ENCODE measurements at places on chromosomes 13 and 19.
A peak's percentile ranks its signal among the peaks of the same experiment; 100 is the strongest.

- DNase-seq: no peak
These were observed 380.8 kb downstream of the LMO7 start for GRCh38 chr13:76016799-76017400.

DNA sequence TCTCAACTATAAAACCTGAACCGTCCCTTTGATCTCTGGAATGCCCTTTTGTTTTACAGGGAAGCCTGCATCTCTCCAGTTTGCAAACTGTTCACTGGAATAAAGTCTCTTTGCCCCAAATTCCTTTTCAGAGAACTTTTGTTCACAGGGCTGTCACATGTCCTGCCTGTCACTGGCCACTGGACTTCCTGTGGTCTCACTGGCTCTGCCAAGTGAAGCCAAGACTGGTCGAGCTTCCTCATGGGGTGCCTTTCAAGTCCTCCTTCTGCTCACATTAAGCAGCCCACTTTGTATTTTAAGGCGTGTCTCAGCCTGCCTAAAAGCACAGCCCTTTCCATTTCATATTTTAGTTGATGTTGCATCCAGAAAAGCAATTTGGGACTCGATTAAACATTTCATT, 215.7 kb downstream of the KATNAL1 start:
- no peak for DNase-seq

- DNase-seq: no peak
These were observed 29.8 kb downstream of the ADGRE2 start for GRCh38 chr19:14748601-14749000.

GRCh38 chr13:99700468-99700867, 199.2 kb downstream of the TM9SF2 start:
- no peak for DNase-seq

DNA sequence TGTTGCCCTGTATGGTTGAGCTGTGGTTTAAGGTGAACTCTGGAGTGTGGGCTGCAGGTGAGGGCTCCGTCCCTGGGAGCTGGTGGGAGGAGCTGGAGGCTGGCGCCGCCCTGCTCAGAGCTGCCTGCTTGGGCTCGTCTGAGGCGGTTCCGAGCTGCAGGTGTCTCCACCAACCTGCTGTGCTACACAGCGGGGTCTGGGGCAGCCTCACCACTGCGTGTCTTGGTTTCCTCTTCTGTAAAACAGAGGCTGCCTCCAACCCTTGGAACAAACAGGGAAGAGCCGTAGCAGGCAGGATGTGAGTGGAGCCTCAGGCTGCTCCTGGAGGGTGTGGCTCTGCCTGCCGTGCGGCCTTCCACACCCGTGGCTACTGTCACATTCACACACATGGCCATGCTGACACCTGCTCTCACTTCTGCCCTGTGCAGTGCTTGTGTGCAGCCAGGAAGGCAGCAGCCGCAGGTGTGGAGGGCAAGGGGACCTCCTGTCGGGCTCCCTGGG, 21.4 kb downstream of the NAXD start:
- no peak for DNase-seq

GRCh38 chr19:33440241-33440640, 66.7 kb downstream of the CEBPG start:
- no peak for DNase-seq

DNA sequence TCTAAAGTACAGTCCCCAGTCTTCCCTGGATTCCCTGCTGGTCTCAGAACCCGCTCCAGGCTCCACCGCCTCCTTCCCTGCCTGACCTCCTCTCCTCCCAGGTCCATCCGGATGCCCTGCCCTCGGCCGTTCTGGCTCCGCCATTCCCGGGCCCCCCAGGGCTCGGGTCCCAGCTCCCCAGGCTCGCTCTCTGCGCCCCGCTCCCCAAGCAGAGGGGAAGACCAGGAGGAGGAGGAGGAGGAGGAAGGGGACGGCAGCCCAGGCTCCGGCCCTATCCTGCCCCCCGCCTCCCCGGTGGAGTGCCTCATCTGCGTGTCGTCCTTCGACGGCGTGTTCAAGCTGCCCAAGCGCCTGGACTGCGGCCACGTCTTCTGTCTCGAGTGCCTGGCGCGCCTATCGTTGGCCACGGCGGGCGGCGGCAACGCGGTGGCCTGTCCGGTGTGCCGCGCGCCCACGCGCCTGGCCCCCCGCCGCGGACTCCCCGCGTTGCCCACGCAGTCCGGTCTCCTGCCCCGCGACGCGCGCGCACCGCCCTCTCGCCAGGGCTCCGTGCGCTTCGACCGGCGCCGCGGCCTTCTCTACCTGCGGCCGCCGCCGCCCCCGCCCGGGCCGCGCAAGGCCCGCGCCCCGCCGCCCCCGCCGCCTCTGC, 647 bp downstream of the RNF225 start:
- DNase-seq: no peak

GRCh38 chr19:41706741-41707501, 1.5 kb upstream of the CEACAM5 start:
- DNase-seq: peak; percentile 73

DNA sequence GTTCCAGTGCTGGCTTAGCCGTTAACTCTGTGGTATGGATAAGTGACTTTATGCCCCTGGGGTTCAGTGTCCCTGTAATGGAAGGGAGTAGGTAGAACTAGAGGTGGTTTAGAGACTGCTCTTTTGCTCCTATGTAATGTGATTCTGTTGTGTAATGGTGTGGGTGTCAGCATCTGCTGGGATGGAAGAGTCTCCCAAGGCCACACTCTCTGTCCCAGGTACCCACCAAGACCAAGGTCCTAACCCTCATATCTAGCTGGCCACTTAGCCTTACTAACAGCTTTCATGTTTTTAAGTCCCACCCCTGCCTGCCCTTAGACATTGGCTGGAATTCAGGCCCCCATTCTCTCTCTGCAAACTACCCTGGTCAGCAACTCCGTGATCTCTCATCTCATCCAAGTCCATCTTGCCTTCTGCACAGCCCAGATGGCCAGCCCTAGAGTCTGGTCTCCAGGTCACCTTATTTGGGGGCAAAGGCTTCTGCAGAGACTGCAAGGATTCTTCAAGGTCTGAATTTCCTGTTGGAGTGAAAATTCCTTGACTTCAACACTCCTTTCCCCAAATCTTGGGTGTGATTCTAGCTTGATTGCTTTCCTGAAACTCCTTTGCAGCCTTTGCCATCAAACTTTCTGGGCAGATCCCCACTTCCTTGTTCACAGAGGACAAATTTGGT, 48.4 kb downstream of the SERP2 start:
- no peak for DNase-seq

DNA sequence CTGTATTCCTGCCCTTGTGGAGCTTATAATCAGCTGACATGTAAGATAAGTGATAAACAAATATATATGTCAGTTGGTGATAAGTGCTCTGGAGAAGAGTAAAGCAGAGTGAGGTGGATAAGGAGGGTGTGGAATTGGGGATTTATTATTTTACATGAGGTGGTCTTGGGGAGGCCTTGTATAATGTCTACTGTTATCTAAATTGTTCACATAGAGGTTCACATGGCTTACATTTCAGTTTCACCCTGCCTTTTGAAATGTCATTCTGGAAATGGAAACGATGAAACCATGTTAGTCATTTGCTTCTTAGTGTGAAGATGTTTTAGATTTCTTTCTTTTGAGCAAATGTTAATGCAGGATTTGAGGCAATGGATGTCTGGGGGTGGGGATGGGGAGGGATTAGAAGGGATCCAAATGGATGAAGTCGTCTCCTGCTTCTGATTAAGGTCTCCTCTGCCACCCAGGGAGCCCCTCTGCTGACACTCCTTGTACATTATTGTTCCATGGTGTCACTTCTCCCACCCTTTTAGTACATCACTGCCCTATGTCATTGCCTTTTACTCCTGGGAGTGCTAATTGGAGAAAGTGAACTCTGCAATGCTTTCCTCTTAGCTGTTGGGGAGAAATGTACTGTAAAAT, 14.0 kb downstream of the B3GLCT start:
- no peak for DNase-seq

DNA sequence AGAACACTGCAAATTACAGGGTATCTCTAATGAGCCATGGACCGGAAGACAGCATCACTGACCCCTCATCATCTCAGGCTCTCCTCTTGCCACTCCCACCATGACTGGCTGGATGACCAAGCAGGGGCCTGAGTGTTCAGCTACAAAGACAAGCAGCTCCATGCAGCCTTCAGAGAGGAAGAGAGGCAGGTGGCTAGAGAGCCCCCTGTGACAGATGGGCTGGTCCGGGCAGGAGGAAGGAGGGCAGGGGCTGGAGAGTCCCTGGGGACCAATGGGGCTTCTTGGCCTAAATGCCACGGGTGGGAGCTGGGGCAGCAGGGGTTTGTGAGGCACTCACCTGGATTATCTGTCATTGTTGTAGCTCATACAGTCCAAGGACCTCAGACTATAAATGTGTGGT, 12.8 kb upstream of the RASA3 start:
- no peak for DNase-seq

GRCh38 chr19:41911889-41912731, 16.1 kb downstream of the ERFL start:
- DNase-seq: no peak

DNA sequence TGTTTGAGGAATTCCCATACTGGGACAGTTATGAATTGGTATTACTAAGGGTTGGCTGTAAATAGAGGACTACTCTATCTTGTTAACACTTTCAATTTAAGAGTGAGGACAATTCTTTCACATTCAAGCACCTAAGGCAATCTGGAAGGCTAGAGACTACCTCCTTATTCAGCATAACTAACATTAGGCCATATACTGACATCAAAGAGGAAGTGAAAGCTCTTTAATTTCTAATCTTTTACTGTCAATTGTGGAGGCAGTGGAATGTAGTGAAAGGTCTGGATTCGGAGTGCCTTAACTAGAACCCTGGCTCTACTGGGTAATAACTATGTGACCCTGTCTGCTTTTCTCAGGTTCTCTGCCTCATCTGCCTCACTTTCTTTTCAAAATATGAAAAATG, 134.0 kb downstream of the UFM1 start:
- DNase-seq: no peak

DNA sequence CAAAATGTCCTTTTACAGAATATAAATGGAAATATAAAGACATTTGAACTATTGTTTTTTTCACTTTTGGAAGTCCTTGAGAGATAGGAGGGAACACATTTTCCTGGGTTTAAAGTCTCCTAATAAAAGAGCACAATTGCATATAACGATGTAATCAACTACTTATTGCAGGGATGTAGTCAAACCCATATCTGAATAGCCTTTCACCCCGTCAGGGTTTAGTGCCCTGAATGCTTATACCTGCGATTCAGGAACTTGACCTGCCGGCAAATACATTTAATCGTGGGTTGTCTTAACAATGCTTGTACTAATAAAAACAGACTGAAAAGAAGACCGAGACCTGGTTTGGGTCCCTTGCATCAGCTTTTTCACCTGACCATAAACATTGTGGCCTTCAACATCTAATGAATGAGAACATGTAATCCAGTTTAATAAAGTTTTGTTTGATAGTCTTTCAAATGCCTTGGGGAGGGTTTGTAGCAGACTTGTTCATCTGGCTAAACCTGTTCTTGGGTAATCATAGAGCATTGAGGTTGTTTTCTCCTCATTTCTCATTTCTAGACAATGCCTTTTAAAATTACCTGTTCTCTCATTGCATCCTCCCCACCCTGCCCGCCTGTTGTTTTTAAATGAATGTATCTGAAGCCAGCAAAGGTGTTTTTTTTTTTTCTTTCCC, 7.0 kb downstream of the KLF5 start:
- DNase-seq: no peak

GRCh38 chr19:58364146-58364545, 1.6 kb upstream of the ZNF497 start:
- DNase-seq: no peak

DNA sequence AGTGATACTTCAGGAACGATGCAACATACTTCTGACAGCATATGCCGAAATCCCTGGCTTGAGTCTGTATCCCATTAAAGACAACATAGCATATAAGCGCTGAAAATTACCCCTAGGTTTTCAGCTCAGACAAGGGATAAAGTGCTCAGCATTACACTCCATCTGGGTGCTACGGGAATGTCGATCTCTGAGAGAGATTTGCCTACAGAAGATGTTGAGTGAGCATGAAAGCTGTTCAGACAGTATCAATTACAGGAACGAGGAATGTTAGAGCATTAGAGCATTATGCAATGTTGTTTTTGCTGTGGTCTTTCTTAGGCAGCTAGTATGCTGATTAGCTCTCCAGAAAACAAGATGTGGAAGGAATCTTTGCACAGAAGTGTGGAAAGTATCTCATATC, 484.5 kb downstream of the LIG4 start:
- no peak for DNase-seq

DNA sequence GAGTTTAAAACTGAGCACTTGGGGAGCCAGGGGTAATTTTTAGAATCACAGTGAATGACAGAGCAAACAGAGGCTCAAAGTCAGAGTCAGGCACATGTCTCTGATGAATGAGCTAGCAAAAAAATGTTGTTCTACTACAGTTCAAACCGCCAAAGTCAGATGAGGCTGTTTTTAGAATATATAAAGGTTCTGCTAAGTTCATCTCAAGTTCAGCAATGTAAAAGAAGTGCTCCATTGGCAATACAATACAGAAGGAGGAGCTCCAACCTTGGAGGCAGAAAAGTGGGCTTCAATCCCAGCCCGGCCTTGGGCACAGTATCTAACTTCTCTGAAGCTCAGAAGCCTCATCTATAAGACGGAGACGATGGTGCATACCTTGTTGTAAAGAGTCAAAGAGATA, 70.1 kb upstream of the IPO5 start:
- DNase-seq: no peak

- DNase-seq: peak; percentile 67
These were observed 21.3 kb downstream of the HCN2 start for GRCh38 chr19:610801-611480.

- peak; percentile 71 for DNase-seq
These were observed 1.8 kb downstream of the ZNF460 start for GRCh38 chr19:57282011-57282643.

DNA sequence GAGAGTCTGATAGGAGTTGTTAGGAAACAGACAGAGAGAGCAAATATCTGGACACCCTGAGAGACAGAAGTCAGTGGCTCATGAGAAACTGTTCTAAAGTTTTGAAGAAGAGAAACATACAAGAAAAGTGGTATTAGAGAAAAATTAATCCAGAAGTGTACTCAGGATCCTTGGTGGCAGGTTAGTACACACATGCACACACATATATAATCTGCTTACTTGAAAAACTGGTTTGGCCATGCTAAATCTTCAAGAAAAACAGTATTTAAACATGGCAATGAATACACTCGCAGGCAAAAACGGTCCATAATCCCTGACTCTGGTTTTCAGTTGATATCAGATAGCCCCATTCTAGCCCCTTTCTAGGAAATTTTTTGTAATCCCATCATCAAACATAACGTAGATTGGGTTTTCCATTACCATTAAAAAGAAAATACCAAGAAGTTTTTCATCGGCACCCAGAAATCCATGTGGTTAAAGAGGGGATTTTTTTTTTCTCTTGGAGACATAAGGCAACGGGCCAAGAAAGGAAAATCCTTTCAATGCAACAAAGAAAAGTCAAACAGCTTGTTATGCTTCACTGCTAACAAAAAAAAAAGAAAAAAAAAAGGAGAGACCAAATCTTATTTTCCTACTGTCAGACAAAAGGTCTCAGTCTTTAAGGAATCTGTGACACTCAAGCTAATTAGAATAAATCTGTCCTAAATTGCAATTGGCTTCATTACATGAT, 178.0 kb upstream of the MIR17HG start:
- DNase-seq: no peak

GRCh38 chr19:17872251-17873001, 681 bp downstream of the SLC5A5 start:
- peak; percentile 75 for DNase-seq
